ENCODE measurements at places on chromosomes 1 and 21. TPM values are rescaled to one million over a fixed set of nuclear protein-coding genes. Genes with fewer than 3 reads are reported as not detected.

SH2D2A gene
- total RNA-seq: 3.9 TPM

OPN3 gene
- total RNA-seq: 56.4 TPM

SLC16A4 gene
- 38.5 TPM for total RNA-seq

FCRL1 gene
- total RNA-seq: not detected

GSTM1 gene
- total RNA-seq: not detected

SIKE1 gene
- total RNA-seq: 18.5 TPM

BCL10 gene
- 14.1 TPM for total RNA-seq

RGS7 gene
- total RNA-seq: not detected

S100A2 gene
- 36.3 TPM for total RNA-seq

FCER1A gene
- not detected for total RNA-seq

TRPM2 gene
- 8.0 TPM for total RNA-seq

TCP10L gene
- 1.1 TPM for total RNA-seq

UBL4B gene
- not detected for total RNA-seq

Data from A549 treated with GW870086 at 1 μM for 4 hours (cell line).